ENCODE measurements at places on chromosomes 11 and 22.

GRCh38 chr22:45818424-45819085, 146.9 kb downstream of the ATXN10 start:
- DNase-seq: no peak

DNA sequence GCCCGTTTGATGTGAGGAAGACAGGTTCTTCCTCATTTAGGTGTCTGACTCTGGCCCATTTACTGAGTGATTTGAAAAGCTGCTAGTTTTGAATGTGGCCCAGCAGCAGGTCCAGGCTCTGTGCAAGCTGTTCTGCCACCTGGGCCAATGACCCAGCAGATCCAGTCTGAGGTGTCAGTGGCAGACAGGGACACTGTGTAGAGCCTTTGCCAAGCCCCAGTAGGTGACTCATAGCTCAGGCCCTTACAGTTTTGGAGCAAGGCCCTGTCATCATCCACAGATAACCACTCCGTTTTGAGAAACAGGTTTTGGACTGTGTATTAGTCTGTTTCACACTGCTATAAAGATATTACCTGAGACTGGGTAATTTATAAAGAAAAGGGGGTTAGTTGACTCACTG, 23.9 kb downstream of the TSPAN32 start:
- DNase-seq: no peak

GRCh38 chr11:66600631-66601233, 7.7 kb downstream of the CCS start:
- DNase-seq: no peak

DNA sequence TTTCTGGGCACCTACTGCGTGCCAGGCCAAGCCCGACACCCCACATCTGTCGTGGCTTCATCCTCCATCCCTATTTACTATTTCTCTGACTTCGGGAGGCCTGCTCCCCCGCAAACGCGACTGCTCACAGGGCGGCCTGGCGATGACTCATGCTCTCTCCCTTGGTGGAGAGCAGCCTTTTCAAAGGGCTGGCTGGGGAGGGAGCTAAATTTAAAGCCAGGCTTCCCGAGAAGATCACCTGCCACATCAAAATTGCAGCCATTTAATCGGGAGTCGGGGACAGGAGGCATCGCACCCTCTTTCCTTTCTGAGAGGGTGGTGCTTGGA, 24.9 kb upstream of the SHISAL1 start:
- DNase-seq: no peak

GRCh38 chr11:69928975-69929374, 109.8 kb upstream of the FGF3 start:
- no peak for DNase-seq
